ENCODE measurements at places on chromosomes 2 and 18.
A peak's percentile ranks its signal among the peaks of the same experiment; 100 is the strongest.

DNA sequence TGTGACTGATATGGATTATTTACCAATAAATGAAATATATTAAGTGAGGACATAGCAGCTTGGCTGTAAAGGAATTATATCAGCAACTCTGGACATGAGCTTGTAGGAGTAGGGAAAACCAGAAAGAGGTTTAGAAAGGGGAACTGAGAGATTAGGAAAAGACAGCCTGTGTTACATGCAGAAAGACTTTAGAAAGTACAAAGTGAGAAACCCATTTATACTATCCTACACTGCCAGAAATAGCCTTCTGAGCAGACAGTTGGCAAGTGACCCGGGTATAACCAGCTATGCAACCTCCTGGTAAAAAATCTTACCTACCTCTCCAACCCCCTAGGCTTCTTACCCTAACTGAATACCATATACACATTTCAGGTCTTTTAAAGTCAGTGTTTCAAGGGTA is 134.1 kb downstream of the ANKRD44 start:
- DNase-seq, result no peak

DNA sequence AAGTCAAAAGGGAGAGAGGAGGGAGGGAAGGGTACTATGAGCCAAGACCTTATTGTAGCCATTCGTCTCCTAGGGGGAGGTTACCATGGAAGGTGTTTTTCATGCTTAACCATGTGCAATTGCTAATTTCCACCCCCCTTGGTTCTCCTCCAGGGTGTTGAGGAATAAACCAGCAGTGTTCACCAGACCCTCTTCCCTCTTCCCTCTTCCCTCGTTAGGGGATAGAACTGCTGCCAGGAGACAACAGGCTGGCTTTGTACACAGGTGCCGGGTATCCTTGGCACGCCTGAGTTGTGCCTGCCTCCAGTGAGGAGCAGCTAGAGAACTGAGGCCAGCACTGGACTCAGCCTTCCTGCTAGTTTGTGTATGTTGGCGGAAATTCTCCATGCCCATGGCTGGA is 41.1 kb upstream of the ARL5A start:
- DNase-seq, result no peak

DNA sequence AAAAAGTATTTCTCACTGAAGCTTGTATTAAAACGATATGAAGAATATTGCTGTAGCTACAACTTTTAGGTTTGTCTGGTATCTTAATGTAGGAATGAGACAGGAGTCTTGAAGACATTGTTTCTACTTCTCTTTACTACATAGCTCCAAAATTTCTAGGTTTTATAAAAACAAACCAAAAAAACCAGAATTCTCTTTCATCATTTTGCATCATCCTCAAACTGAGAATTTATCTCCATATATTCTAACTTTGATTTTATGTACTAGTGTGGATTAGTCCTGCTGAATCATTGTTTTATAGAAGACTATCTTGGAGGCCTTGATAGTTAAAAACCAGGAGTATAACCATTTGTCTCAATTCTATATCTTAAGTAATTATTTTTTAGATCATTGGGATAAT is 100.2 kb downstream of the ICA1L start:
- DNase-seq, result no peak

DNA sequence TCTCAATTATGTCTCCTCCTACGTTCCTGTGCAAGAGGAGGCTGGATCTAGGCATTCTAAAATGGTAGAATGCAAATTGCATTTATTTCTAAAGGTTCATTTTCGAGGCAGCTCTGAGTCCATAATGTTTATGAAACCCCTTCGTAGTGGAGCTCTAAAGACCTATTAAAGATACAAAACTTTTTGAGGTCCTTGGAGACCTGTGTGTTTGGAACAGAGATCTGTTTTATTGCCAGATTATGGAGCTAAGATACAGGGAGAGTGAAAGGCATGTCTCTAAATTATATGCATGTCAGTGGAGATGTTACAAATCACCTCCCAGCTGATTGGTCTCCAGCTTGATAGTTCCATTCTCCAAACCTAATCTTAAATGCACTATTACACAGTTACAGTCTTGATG is 335.8 kb downstream of the GULP1 start:
- DNase-seq, result no peak

- no peak for DNase-seq
Observed at GRCh38 chr2:191885650-191886049, 38.8 kb upstream of the CAVIN2 start.

DNA sequence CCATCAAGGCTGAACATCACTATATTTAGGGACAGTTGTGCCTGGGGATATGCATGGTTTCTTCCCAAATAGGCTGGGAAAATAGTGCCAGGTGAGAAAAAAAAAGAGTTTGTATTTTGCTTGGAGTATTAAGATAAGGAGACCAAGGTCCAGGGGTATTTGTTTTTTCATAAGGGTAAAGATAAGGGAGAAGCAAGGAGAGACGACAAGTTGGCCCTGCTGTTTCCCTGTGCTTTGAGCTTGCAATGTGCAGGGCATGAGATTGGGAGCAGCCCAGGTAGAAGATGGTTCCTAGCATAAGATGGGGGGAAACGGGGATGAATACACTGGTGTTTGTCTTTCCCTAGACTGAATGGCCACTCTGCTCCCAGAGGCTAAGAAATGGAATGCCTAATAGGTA is 8.8 kb upstream of the GPR39 start:
- DNase-seq, result no peak

GRCh38 chr2:33484042-33484621 is 7.7 kb downstream of the RASGRP3 start:
- DNase-seq, result no peak

DNA sequence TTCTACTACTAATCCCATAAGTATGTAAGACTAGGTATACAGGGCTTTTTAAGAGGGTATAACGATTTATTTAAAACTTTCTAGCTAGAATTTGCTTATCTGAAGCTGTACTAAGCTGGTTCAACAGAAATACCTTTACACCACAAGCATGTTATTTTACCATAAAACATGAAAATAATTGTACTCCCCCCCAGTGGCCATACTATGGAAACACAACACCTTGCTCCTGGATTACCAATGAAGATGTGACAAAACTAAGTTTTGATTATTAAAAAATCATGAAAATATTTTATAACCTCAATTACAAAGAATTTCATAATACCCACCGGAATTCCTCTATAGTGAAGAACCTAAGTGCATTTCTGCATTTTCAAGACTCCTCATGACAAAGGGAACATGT is 27.3 kb downstream of the LPIN2 start:
- DNase-seq, result no peak

DNA sequence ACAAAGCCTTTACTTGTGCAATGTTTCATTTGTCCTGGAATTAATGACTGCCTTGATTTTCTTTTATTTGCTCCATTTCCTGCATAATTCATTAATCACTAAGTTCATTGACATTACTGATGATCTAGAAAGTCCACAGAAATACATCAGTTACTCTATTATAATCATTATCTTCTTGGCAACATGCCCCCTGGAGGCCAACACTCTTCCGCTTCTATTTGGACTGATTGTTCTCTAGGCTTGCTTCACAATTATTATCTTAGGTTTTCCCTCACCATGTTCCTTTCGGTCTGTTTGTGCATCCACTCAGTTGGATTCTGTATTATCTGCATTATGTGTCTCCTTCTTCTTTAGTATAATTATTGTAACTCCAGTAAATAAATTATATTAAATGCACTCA is 461.0 kb upstream of the CDH2 start:
- no peak for DNase-seq

GRCh38 chr2:32632089-32632488 is 4.2 kb downstream of the TTC27 start:
- peak; percentile 74 for DNase-seq

DNA sequence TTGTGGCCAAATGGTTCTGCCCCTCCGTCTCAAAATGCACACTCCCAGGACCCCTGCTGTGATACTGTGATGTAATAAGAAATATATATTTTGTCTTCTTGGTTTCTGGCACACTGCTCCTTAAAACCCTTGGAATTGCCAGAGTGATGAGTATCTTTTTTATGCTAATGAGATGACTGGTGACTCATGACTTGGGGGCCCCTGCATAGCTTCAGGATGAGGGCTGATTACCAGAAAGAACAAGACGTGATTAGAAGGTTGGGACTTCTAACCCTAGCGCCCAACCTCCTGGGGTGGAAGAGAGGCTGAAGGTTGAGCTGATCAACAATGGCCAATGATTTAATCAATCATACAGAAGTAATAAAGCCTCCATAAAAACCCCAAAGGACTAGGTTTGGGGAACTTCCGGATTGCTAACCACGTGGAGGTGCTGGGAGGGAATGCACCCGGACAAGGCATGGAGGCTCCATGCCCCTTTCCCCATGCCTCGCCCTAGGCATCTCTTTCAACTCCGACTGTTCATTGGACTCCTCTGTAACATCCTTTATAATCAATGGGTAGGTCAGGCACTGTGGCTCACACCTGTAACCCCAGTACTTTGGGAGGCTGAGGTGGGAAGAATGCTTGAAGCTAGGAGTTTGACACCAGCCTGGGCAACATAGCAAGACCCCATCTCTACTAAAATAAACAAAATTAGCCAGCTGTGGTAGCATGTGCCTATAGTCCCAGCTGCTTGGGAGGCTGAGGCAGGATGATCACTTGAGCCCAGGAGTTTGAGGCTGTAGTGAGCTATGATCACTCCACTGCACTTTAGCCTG is 89.1 kb downstream of the HS1BP3 start:
- DNase-seq, result peak; percentile 69

- no peak for DNase-seq
Observed at GRCh38 chr2:233233618-233234230, 17.7 kb upstream of the ATG16L1 start.

- no peak for DNase-seq
Observed at GRCh38 chr2:55235724-55236538, 3.4 kb downstream of the RPS27A start.

DNA sequence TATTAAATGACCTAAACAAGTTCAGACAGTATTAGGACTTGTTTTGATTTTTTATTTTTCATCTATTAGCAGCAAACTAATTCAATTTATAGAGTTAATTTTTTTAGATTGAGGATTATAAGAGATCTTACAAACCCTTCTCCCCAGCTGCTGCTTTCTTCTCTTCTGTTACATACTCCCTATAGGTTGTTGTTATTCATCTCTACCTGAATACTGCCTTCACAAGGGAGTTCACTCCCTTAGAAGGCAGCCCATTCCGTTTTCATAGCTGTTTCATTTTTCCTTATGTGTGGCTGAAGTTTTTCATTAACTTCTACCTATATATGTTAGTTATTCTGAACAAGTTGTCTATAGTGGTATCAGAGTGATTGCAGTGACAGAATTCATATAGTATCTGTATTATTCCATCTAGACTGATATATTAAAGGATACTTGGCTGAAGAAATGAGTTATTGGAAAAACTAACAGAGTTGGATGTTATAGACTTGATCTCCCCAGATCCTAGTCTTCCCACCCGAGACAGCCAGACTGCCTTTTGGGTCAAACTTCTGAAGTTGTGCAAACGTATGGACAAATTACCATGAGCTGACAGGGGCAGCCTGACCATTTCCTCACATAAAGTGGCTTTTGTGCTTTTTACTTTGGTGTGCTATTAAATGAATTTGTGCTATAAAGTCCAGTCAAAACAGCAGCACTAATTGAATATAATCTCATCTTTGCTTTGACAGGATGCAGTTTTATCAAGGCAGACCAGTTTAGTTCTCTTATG is 8.7 kb downstream of the GLS start:
- no peak for DNase-seq

DNA sequence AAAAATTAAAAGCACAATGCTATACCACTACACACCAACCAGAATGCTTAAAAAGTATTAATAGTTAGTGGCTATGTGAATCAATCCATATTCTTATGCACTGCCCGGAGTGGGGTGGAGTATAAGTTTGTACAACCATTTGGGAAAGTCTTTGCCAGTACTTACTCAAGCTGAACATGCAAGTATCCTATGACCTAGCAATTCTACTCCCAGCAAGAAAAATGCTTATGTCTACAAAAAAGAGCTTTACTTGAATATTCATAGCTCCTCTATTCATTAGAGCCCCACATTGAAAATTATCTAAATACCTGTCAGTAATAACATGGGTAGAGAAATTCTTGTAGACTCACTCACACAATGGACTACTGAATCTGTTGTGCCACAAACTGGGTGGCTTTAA is 21.4 kb upstream of the CNOT11 start:
- DNase-seq, result no peak

DNA sequence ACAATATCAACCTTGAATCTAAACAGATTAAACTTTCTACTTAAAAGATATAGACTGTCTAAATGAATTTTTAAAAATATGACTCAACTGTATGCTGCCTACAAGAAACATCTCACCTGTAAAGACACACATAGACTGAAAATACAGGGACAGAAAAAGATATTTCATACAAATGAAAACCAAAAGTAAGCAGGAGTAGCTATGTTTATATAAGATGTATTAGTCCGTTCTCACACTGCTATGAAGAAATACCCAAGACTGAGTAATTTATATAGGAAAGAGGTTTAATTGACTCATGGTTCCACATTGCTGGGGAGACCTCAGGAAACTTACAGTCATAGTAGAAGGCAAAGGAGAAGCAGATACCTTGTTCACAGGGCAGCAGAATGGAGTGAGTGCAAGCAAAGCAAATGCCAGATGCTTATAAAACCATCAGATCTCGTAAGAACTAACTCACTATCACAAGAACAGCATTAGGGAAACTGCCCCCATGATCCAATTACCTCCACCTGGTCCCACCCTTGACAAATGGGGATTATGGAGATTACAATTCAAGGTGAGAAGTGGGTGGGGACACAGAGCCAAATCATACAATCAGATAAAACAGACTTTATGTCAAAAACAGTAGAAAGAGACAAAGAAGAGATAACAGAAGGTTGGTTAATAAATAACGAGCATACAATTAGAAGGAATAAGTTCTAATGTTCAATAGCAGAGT is 214.4 kb upstream of the SLC39A10 start:
- DNase-seq, result no peak

DNA sequence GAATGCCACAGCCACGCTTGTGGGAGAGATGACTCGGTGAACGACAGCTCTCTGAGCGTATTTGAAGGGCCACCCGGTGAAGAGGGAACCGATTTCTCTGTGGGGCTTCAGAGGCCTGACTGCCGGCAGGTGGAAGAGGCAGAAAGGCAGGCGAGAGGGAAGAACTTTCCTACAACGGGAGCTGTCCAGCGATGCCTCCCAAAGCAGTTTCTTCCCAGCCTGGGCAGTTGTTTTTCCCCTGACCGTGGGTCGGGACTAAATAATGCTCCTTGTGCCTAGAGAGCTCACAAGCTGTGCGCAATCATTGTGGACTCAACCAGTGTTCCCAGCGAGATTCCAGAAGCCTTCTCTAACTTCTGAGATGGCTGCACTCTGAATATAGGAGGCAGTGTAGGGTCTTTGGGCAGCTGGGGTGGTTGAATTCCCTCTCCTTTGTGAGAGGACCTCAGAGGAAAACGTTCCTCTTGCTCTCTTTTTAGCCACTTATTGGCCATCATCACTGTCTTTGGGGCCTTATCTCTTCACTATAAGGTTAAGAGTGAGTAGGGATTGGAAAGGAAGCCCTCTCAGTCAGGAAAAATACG is 710 bp downstream of the SEC11C start:
- DNase-seq, result peak; percentile 26

DNA sequence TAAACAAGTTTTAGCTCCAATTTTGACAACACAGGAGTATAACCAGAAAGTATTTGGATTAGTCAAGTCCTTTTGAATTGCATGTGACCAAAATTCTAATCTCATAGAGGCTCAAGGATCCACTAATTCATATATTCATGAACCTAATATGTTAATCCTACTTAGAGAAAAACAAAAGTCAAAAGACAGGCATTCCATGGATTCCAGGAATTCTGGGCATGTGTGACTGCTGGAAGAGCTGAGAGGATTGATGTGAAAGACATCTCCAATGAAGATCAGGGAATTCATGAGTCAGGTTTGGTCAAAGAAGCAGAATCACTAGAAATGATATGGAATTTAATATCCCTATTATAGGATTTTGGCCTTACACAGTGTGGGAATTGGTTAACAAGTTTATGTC is 1494.6 kb upstream of the DDX18 start:
- no peak for DNase-seq
